ENCODE measurements at places on chromosomes 3 and 15.

DNA sequence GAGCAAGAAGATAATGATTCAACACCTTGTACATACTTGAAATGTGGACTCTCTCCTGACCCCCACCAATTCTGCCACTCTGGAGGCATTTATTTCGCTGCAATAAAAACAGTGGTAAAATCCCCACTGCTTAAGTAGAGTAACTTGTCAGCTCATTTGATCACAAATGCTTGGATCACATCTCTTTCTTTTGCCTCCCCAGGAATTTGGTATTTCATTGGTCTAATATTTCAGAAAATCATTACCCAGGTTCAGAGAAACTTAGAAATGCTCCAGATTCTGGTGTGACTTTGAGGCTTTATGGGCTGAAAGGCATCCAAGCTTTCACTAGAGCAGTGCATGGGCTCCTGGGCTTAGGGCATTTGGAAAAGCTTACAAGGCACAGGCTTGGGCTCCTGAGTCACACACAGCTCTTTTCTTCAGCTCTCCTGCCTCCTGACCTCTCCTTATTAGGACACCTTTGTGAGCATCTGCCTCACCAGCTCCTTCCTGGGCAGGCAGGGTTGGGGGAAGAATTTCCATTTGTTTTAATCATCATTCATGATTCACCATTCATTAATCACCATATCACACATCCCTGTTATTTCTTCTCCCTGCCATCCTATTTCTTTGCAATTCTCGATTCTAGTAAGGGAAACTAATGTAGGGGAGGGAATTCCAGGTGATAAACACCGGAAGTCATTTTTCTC is 22.5 kb downstream of the CDCP1 start:
- no peak for DNase-seq

DNA sequence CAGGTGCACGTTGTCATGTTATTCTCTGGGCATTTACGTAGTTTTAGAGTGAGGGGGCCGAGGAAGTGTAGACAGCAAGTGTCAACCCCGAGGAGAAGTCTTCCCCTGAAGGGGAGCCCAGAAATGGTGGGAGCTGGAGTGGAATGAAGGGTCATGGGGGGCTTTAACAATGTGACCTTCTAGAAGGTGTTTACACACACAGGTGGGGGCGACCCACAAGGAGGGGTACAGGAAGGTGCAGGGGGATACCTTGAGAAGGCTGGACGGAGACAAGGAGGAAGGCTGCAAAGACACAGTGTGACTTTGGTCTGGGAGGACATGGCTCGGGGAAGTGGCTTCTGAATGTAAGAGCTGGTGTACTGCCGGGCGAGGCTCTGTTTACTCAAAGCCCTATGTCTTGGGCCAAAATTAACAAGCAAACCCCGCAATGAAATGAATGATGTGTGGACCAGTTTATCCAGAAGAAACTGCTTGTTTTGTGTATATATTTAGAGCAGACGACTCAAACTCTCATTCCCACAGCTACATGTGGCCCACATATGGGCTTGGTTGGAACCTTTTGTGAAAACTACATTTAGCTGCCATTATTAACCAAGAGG is 18.7 kb downstream of the TRPM1 start:
- DNase-seq: no peak

GRCh38 chr3:11692532-11692813 is 48.8 kb upstream of the VGLL4 start:
- DNase-seq: no peak

DNA sequence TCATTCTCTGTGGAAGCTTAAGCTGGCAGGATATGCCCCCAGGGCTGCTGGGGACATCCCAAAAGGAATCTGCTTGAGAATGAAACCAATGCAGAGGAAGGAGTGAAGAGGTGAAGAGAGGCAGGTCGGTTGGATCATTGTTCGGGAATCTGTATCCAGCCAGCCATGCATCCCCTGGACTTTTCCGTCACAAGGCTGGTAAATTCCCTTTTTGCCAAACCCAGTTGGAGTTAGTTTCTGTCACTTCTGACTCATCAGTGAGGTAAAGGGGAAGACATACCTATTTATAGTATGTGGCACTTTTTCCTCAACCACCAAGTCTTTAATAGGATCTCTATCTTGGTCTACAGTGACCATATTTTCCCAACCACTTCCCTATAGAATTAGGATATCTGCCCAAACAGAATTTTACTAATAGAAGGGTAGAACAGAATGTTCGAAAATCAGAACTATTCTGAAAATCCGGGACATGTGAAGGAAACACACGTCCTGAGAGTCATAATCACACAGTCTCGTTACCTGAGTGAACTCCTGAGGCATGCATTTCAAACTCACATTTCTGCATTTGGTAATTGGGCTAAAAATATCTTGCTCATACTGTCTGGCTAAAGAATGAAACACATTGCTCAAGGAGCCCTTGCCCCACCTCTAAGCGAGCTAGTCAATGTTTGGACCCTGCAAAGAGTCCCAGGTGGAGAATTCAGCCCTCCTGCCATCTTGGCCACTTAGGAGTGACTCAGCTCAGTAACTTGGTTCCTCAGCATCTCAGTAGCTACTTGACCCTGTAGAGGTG is 289.7 kb upstream of the ADAMTS9 start:
- DNase-seq: no peak

DNA sequence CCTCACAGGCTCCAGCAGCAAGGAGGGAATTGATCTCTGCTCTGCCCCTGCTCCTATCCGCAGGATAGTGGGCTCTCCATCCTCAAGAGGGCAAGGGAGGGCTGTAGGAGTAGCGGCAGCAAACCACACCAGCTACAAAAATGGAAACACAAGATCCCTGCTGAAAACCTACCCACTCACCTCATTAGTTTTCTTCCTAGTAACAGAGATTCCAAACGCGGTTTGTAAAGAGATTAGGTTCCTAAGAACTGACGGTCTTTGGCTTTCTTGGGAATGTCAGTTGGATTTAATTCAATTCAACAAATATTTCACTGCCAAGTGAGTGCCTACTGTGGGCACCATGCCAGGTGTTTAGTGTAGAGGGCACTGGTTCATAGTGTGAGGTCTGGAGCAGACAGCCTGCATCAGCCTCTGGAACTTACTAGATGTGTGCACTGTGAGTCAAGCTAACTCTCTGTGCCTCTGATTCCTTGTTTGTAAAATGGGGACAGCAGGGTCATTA is 84.7 kb downstream of the MRPL46 start:
- no peak for DNase-seq

GRCh38 chr3:187276397-187277128 is 15.0 kb downstream of the MASP1 start:
- DNase-seq: no peak

DNA sequence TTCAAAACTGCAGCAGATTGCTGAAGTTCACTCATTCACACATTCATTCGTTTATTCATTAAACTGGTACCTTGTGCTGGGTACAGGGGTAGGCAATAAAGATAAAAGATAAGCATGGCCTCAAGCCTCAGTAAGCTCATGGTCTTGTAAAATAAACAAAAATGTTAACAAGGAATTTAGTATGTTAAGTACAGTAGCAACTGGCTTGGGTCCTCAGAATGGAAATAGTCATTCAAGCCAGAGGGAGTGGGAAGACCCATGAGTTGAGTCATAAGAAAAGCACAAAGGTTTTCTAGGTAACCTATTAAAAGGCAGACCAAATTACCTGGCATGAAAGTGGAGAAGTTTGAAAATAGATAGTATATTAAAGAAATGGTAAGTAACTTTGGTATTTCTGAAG is 163.3 kb downstream of the CDIN1 start:
- DNase-seq: no peak

GRCh38 chr3:180923561-180923960 is 11.1 kb downstream of the FXR1 start:
- DNase-seq: no peak

DNA sequence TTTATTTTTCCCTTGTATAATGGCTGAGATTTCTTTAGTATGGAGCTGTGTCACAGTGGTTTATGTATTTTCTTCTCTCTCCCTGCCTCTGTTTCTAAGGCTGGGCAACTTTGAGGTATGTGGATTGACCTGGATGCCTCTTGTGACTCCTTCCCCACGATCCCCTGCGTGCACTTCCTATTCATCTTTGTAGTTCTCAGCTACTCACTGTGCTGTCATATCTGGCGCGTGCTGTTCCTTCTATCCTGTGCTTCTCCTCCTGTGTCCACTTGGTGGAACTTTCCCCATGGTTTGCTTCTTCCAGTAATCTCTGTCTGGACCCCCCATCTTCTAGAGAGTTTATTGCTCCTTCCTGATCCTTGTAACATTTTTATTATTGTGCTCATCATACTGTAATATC is 97.3 kb downstream of the AKAP13 start:
- no peak for DNase-seq

- no peak for DNase-seq
These were observed 3.6 kb upstream of the AGTR1 start for GRCh38 chr3:148694116-148694515.

DNA sequence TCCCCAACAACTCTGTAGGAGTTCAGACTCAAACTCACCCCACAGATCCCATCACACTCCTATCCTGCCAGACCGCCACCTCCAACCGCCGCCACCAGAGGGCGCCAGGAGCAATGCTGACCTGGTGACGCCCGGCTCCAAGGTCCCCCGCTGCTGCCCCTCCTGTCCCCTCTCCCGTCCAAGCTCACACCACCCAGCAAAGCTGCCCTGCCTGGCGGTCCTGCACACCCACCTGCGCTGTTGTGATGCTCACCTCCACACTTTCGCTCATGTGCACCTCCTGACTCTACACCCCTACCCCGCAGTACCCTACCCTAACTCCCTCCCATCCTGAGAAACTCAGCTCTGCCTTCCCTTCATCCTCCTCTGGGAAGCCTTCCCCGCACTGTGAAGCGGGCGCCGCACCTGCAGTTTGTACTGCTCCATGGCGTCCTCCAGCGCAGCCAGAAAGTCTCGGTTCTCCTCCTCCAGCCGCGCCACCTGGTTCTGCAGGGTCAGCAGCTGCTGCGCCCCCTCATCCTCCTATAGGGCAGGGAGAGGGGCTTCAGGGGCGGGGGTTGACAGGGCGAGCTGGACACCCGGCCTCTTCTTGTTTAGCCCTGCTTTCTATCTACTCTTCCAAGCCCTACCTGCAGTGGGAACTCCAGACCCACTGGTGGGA is 7.9 kb downstream of the KIF7 start:
- DNase-seq: peak; percentile 21

- DNase-seq: peak; percentile 21
These were observed 49.0 kb upstream of the SEMA4B start for GRCh38 chr15:90151989-90152645.

- DNase-seq: peak; percentile 48
These were observed 240.8 kb downstream of the NR1D2 start for GRCh38 chr3:24185738-24186384.

- DNase-seq: no peak
These were observed 454.8 kb upstream of the CBLB start for GRCh38 chr3:106323586-106323985.

GRCh38 chr3:5160940-5161858 is 26.3 kb upstream of the EDEM1 start:
- no peak for DNase-seq

- DNase-seq: no peak
These were observed at the start of gene WNT5A for GRCh38 chr3:55486857-55487380. Gene WNT5A, minus strand, starts transcription at chr3:55487306. Its CDS starts 321 bp downstream, at chr3:55486985.

DNA sequence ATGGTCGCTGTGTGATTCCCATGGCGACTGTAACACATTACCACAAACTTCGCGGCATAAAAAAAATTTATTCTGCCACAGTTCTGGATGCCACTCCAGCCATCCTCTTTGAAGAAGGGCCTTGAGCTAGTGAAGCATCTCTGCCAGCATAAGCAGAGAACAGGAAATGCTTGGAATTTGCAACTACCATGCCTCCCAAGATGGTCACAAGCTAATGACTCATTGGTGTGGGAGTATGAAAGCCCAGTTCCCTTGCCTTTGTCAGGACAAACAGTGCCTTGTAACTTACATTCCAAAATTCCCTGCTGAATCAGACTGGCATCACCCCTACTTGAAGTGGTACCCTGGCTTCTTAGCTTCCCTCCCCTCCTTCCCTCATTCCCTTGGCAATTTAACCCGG is 129.7 kb downstream of the PROS1 start:
- no peak for DNase-seq

DNA sequence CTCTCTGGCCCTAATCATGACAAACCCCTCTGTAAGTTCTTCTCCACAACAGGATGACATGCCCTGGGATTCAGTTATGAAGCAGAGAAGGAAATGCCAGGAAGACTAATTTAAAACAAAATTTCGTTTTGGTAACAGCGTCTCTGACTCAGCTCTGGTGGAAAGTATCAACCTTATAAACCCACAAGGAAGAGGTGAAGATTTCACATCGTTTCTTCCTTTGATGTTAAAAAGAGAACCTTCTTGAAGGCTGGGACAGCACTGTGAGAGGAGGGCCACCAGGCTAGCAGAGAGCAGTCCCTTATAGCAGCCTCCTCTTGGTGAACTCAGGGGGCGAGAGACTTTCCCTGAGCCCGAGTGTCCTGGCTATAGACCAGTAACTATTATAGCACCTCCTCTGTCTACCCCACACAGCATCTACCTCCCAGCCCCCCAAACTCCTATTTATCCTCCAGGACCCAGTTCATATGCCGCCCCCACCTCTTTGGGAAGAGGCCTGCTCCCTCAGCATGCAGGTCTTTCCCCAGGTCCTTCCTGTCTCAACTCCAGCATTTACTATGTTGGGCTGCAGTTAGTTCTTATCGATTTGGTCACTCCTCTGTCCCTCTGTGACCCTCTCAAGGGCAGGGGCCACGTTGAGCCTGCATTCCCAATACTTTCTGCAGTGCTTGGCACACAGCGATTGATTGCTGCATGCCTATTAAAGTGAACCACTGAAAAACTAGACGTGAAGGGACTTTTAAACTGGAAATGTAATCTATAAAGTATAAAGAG is 321.5 kb upstream of the ICE2 start:
- no peak for DNase-seq

- DNase-seq: no peak
These were observed 597.9 kb downstream of the PDCD6IP start for GRCh38 chr3:34396288-34396687.

- DNase-seq: no peak
These were observed 30.6 kb downstream of the TBC1D2B start for GRCh38 chr15:78046796-78047341.

DNA sequence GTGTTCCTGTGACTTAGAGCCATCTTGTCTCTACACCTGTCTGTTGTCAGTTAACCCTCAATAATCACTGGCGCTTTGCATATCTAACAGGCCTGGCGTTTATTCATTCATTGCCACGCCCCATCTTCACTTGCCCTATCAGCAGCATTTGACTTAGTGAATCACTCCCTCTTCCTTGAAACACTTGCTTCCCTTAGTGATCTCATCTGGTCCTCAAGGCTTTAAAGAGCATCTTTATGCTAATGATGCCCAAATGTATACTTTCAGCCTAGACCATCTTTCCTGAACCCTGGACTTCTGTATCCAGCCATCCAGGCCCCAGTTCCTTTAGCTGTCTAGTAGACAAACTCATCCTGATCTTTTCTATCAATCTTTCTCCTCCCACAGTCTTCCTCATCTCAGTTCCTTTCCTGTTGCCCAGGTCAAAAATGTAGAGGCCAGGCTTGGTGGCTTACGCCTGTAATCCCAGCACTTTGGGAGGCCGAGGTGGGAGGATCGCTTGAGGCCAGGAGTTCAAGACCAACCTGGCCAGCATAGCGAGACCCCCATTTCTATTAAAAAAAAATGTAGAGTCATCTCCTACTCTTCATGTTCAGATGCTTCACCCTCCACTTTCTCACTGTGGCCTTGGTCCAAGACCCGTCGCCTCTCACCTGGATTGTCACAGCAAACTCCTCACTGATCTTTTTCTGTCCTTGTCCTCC is 1.4 kb upstream of the IGDCC4 start:
- DNase-seq: no peak

GRCh38 chr3:133964547-133964946 is 65.2 kb downstream of the SLCO2A1 start:
- no peak for DNase-seq

All from globus pallidus (tissue), 1 donor.